ENCODE measurements at places on chromosomes 11 and 22.

DNA sequence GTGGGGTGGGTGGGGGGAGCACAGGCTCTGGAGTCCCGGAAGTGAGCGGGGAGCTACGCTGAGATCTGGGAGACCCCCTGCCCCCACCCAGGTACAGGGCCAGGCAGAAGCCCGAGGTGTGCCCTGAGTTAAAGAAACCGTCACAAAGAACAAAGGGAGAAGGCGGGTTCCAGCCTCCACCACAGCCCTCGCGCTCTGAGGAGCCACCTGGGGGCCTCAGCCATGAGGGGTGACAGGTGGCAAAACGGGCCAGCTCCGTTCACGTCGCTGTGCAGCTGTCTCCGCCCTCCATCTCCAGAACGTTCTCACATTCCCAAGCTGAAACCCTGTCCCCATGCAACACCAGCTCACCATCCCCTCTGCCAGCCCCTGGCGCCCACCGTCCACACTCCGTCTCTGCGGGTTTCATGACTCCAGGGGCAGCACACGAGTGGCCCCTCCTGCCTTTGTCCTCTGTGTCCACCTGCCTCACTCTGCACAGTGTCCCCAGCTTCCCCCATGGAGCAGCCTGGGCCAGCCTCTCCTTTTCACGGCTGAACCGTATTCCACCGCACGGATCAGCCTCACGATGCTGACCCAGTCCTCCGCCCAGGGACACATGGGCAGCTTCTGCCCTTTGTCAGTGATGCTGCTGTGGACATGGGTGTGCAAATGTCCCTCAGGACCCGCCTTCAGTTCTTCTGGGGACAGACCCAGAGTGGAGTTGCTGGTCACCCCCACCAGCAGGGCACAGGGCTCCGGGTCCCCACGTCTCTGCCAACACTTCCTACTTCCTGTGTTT is 1.7 kb upstream of the MUC5B start:
- DNase-seq: no peak

DNA sequence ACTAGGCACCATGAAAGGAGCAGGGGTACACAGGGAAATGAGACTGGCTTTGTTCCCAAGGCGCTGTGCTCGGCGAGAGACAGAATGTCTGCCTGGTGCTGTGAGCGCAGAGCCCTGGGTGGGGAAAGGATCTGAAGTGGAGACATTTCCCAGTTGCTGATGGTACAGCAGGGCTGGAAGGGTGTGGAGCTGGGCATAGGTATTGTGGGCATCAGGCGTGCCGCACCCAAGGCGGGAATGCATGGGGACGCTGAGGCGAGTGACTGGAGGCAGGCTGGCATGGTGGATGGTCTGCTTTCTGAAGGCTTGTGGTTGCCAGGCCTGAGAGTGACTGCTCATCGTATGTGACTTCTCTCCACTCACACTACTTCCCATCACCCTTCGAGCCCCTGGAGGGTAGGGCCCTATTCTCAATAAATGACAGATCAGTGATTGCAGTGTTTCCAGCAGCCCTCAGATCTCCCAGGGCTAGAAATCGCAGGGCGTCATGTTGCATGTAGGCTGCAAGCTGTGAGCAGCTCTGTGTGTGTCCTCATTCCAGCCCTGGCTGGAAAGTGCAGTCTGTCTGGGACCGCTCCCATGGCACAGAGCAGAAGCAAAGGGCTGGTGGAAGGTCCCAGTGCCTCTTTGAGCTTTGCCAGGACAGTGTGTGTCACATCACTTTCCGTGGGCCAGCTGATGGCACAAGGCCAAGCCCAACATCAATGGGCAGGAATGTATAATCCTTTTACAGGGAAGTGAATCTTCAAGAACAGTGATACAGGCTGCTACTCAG is 67.7 kb downstream of the TBC1D22A start:
- DNase-seq: peak; percentile 53

- DNase-seq: no peak
These were observed 652 bp upstream of the FOSL1 start for GRCh38 chr11:65900899-65901180.

GRCh38 chr11:17014321-17014832 is at the start of gene PLEKHA7:
TSS of gene PLEKHA7 (minus strand) at chr11:17014414. CDS start at chr11:17014401, 13 bp downstream.
- no peak for DNase-seq

DNA sequence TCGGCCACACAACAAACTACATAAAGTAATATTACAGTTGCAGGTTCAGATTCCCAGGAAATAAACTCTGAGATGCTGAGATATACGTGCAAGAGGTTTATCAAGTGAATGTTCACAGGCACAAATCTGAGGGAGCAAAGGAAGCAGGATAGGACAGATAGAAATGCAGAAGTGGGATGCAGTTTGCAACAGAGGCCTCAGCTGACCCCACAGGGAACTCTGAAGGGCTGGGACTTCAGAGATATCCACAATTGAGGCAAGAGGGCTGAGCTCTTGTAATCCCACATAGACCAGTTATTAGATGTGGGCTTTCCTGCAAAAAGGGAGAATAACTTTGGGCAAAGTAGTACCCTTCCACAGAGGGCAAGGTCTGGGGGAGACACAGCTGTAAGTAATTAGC is 25.4 kb upstream of the ARHGAP20 start:
- DNase-seq: no peak

- DNase-seq: peak; percentile 71
These were observed 11.1 kb downstream of the TXN2 start for GRCh38 chr22:36470162-36470993.

DNA sequence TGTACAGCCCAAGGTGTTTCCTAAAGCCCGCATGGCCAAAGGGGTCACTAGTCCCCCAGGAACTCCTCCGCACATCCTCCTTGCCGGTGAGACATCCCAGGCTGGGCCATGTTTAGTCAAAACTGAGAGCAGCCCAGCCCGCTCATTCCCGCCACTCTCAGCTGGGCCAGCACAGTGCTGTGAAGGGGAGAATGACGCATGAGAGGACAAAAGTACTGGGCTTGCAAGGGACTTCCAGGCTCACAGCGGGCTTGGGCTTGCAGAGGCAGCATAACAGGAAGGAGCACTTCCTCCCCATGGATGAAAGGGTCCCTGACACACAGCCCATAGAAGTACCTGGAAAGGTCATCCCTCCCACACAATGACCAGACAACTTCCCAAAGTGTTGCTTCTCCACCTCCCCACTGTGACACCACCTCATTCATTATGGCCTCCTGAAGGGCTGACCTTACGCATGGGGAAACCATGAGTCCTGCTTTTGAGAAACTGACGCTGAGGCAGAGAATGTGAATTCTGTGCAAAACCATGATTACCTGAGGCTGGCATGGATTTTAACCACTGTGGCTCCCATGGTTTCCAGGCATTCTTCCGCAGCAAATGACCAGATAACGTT is 19.1 kb downstream of the ETS1 start:
- no peak for DNase-seq

GRCh38 chr11:96486890-96487611 is 97.2 kb downstream of the JRKL start:
- peak; percentile 24 for DNase-seq

DNA sequence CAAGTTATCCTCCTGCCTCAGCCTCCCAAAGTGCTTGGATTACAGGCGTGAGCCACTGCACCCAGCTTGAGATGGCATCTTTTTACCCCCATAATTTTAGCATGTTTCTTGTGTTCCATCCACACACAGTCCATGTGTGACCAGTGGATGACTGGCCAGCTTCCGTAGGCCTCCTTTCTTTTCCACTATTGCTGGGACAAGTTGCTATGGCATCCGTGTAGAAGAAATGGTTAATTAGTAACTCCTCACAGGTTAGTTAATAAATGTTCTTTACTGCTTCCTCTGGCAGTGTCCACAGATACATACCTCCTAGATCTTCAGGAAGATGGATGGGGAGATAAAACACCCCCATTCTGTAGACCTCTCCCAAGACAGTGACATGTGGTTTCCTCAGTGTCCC is 154.3 kb upstream of the RASSF10 start:
- no peak for DNase-seq

DNA sequence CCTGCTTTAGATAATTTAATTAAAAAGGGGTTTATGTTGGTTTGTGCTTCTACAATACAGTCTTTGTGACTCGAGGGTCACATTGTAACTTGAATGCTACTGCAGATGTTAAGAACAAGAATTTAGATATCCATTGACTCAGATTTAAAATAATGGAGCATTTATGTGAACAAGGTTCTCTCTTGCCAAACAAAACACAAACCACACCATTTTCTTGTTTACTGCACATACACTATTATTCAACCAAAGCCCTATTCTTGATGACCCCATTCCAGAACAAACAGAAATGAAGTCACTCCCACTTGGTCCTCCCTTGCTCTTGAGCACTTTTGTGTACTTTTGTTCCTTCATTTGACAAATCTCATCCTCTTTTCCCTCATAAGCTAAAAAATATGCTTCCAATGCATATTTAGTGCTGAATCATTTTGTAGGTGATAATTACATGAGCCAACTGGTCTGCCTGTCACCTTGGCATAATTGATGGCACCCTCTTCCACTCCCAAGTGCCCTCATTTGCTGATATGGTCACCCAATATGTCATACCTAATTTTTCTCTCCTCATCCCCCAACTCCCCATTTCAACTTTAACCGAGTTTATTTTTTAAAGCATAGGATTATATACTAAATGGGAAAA is 2.8 kb downstream of the C11orf71 start:
- DNase-seq: no peak

GRCh38 chr11:11937433-11937832 is 71.0 kb downstream of the DKK3 start:
- no peak for DNase-seq

DNA sequence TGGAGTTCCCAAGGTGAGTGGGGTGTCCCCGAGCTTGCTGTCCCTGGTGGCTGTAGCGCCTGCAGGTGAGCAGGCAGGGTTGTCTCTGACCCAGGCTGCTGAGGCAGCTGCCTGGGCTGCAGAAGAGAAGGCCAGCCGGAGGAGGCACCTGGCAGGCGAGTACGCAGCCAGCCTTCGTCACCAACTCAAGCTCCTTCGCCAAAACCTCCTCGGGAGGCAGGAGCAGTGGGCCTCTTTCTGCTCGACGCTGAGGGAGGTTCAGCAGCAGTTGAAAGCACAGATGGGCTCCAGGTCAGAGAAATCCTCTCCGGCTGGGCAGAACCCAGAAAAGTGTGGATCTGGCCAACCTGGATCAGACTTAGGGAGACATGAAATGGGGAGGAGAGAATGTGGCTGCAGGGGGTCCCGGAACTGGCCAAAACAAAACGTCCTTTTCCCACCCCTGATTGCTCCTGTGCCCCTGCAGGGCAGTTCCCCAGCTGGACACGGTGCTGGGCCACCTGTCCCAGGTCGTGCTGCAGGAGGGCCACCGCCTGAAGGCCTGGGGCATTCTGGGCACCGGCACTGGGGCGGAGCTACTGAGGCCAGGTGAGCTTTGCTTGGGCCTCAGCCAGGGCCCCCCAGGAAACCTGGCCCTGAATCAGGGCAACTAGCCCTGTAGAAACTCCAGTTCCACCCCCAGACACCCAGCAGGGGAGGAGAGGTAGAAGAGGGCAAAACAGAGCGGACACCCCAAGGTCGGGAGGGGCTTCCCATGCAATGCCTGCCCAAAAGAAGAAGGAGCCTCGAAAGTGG is 56.7 kb downstream of the BTG4 start:
- no peak for DNase-seq

- DNase-seq: no peak
These were observed 5.0 kb downstream of the SLC5A1 start for GRCh38 chr22:32048069-32048468.

DNA sequence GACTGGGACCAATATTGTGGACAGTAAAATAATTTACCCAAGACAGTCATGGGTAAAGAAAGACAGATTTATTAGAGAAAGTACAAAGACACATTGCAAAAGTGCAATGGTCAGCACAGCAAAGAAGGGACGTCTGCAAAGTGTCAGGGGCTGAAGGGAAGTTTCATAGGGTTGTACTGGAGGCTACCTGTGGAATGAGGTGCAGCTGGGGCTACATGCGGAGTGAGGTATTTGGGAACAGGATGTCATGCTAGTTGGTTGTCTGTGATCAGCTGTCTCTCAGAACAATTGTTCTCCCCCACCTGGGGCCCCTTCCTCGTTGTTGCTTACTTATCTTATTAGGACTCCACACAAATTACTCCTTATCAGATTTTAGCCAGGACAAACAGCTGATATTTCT is 11.4 kb upstream of the APOL3 start:
- DNase-seq: no peak

DNA sequence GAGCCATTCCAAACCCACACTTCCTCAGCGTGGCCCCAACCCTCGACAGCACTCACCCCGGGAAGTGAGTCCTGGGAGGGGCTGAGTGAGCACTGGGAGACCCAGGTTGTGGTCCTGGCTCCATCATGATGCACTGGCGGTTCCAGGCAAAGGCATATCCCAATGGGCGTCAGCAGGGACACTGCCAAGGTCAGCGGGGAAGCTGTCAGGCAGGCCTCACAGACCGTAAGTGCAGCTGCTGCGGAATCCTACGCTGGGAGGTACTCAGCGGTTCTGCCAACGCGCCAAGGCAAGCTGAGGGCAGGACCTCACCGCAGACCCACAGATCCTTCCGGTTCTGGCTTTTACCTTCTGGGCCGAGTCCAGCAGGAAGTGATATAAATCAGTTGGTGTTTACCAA is 1.4 kb upstream of the GAL3ST1 start:
- DNase-seq: no peak

DNA sequence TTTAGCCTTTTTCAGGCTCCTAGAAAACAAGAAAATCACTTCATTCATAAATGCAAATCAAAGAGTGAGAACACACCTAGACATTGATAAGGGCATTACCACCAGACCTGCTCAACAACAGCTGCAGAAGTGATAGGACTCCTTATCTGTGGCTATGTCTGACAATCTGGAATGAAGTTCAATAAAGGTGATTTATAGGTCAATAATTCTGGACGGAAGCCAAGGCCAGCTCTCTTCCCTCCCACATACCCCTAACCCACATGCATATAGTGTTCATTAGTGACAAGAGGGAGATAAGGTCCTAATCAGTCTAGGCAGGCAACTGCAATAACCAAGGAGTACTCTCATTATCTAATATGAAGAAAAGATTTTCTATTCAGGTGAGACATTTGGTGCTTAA is 111.3 kb downstream of the ETS1 start:
- no peak for DNase-seq

GRCh38 chr11:6404342-6405051 is 14.2 kb downstream of the SMPD1 start:
- no peak for DNase-seq

- DNase-seq: peak; percentile 51
These were observed 68.3 kb upstream of the TSPAN18 start for GRCh38 chr11:44658506-44658850.

DNA sequence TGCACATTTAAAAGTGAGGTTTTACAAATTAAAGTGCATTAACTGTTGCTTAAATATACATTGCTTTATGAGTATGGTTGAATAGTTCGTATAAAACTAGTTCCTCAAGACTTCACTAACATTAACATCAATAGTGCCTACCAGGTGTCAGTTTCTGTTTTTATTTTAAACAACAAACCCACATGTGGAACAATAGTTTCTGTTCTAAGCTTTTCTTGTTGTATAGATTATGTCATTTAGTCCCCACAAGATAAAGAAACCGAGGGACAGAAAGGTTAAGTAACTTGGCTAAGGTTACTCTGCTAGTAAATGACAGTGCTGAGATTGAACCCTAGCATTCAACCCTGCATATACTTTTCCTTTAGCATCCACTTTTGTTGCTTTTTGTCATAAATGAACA is 41.4 kb upstream of the ST14 start:
- no peak for DNase-seq

GRCh38 chr11:8260202-8260966 is 3.3 kb downstream of the LMO1 start:
- DNase-seq: no peak

All from HAP-1 (cell line).